H7 (cell line): ENCODE measurements at places on chromosomes 1 and 21. TPM values are rescaled to one million over a fixed set of nuclear protein-coding genes. Genes with fewer than 3 reads are reported as not detected.

DNA sequence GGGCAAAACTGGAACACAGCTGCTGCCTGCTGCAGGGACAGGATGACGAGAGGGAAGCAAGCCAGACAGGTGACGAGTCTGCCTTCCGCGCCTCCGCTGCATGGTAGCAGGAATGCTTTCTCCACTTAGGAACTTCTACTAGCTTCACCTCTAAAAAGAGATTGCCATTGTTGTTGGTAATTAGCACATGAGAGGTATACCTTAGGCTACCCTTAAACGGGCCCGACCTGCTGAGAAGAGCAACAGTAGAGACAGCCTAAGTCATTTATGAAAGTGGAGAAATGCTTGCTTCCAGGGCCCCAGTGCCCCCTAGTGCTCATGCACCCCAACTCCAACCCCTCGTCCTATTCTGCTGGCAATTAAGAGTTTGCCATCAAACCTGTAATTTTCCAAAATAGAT lies 96.9 kb upstream of the AKT3 start:
- peak; percentile 78 for DNase-seq

- no peak for DNase-seq
Measured at GRCh38 chr1:171434717-171435346, 50.5 kb upstream of the PRRC2C start.

GRCh38 chr1:61323681-61324328 lies 241.4 kb downstream of the NFIA start:
- DNase-seq = no peak

- DNase-seq = no peak
Measured at GRCh38 chr1:102800406-102800805, 307.9 kb downstream of the COL11A1 start.

GRCh38 chr1:147579532-147579931 lies 38.2 kb downstream of the BCL9 start:
- DNase-seq = no peak

The ARHGEF16 gene
- total RNA-seq = 34.7 and 45.8 TPM in 2 replicates

The USH2A gene
- 0.37 and 0.80 TPM in 2 replicates for total RNA-seq

The HSD3B1 gene
- total RNA-seq = not detected in 2 replicates

GRCh38 chr1:200260597-200261335 lies 149.1 kb downstream of the ZNF281 start:
- no peak for DNase-seq
